CD4-positive, alpha-beta T cell treated with Interleukin-1 beta for 1 hour (primary cell): ENCODE measurements at places on chromosomes 2 and 18.

DNA sequence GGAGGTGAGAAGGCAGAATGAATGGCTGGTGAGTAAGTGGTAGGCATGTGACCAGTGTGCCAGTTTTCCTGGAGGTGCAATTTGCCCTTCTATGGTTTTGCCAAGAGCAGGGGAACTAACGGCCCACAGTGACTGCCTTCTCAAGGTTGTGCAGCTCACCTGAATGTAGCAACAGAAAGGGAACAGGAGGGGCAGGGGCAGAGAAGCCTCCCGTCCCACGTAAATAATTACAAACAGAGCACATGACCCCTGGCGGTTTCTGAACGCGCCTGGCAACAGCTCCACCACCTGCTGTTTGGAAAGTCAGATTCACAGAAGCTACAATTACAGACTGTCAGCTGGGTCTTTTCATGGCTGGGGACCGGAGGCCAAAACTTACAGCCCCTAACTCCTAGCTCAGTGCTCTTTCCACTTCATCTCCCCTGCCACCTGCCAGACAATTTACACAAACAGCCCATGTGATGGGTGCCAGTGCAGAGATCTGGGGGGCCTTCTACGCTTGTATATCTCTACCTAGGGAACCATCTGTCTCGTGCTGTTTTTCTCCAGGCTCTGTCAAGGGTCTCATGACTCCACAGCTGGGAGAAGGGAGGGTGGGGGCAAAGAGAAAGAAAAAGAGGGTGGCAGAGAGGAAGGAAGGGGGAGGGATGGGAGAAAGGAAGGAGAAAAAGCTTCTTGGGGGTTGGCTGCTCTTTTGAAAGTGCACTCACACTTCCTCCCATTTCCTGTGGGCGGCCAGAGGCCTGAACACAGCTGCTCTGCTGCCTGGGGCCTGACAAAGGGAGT, 69.6 kb downstream of the POLR1A start:
- DNase-seq, result peak; percentile 83

GRCh38 chr2:64627860-64628841, 25.6 kb downstream of the SERTAD2 start:
- DNase-seq, result no peak

- no peak for DNase-seq
These were observed 47.7 kb downstream of the RAB10 start for GRCh38 chr2:26081556-26081955.

DNA sequence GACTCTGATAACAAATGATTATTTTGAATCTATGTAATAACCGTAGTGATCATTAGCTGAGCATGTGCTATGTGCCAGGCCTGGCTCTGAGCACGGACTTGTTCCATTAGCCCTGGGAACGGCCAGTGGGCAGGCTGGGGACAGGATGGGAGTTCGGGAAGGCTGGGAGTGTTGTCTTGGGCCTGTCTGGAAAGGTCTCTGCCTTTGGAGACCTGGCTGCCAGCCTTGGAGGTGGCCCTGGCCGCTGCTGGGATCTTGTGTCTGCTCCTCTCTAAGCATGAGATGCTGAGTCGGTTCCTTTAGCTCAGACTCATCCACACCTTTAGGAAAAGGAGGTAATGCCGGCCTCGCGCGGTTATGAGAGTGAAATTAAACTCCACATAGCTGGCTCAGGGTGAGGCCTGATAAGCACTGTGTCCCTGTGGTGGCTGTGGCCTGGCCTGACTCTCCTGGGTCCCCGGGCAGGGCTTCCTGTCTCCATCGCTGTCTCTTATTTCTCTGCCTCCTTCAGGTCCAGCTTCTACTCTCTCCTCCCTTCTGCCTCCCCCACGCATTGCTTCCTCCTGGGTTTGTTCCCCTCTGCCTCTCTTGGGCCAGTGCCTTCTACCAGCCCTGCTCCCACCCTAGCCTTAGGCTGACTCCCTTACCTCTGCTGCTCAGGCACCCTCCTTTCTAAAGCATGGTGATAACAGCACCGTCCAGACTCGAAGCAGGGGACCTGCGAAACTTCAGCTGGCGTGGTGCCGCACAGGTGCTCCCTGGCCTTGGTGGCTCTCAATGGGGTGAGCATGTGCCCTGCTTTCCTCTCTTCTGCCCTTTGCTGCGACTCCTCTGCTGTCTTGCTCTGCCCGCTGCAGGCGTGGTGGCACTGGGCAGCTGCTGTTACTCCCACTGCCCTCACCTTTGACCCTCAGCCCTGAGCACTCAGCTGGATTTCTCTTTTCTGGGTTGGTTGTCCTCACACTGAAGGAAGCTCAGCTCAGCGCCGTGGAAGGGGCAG, 41.8 kb downstream of the NCK2 start:
- DNase-seq, result no peak

- DNase-seq, result no peak
These were observed 1645.9 kb upstream of the CELF4 start for GRCh38 chr18:39211461-39211860.

DNA sequence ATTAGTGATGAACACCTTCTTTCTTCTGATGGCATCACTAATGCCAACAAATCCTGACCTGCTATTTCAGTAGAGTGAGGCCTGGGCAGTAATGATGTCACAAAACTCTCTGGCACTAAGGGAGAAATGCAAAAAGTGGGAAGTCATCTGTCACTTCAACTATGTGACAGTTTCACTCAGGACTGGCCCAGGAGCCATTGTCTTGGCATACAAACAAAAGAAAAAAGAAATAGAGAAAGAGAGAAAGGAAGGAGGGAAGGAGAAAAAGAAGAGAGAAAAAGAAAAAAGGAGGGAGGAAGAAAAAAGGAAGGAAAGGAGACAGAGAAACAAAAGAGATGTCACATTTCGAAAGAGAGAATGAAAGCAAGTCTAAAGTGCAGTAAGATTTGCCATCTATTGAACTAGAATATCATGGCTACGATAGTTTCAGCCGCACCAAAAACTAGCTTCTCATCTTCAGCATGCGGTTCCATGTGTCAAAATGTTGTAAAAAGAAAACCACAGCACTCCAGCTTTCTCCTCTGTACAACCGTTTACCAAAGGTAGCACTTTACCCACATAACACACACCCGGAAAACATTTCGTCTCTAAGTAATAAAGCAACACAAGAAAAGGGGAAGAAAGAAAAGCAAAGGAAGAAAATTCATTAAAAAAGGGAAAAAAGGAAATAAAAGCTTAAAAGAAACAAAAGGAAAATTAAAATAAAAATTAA, 50.1 kb downstream of the CD226 start:
- DNase-seq, result no peak

DNA sequence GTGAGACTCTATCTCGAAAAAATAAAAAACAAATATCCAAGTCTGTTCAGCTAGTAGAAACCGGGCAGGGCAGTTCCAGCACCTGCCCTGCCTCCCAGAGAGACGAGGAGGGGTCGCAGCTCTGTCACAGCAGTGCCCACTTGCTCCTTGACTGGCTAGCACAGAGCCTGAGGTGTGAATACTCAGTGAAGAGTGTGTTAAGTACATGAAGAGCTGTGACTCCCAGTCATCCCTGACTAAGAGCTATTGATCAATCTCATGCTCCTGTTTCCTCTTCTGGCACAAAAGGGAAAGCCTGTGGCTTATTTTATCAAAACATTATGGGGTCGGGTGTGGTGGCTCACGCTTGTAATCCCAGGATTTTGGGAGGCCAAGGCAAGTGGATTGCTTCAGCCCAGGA, 83.0 kb upstream of the FZD7 start:
- DNase-seq, result no peak

- no peak for DNase-seq
These were observed 80.5 kb upstream of the OTOF start for GRCh38 chr2:26558271-26559043.

- DNase-seq, result no peak
These were observed 76.2 kb upstream of the LRRTM1 start for GRCh38 chr2:80380736-80381135.

- DNase-seq, result no peak
These were observed 923.2 kb downstream of the CPS1 start for GRCh38 chr2:211479536-211480150.

- DNase-seq, result no peak
These were observed 110.8 kb upstream of the TRIB2 start for GRCh38 chr2:12605936-12606335.

DNA sequence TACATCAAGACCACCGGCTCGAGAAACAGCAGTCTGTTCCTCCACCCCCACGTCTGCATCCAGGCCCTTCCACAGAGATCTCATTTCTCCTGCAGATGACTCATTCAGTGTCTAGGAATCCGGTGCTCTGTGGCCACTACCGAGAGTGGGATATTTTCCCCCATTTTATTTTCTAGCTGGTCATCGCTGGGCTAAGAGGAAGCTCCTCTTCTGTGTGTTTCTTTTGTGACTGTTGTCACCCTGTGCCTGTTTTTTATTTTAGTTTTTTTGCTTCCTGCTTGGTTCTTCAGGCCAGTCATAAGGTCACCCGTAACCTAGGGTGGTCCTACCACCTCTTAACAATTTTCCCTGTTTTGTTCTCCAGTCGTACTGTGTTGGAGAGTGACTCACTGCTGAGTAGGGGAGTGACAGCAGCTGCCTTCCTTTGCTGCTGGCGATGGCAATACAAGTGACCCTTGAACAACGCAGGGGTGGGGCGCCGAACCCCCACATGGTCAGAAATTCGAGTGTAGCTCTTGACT, 6.7 kb downstream of the RAMP1 start:
- no peak for DNase-seq
